Calu3 (cell line): ENCODE measurements at places on chromosomes 4 and X. TPM values are rescaled to one million over a fixed set of nuclear protein-coding genes. Genes with fewer than 3 reads are reported as not detected.

The PALLD gene
- 13.1 and 27.6 TPM in 2 replicates for total RNA-seq

The PROM1 gene
- total RNA-seq = 43.8 and 73.9 TPM in 2 replicates

The PSMD10 gene
- total RNA-seq = 54.8 and 60.0 TPM in 2 replicates

The CLCN4 gene
- total RNA-seq = 9.9 and 13.3 TPM in 2 replicates

The NAA11 gene
- not detected in 2 replicates for total RNA-seq

The UCHL1 gene
- total RNA-seq = 17.2 and 19.3 TPM in 2 replicates

The C1QTNF7 gene
- total RNA-seq = not detected in 2 replicates

The NDP gene
- 0.86 and 1.5 TPM in 2 replicates for total RNA-seq

The F11 gene
- 0.38 and 0.86 TPM in 2 replicates for total RNA-seq

The DRP2 gene
- total RNA-seq = 0.39 and 0.66 TPM in 2 replicates

The PABPC1L2B gene
- not detected in 2 replicates for total RNA-seq
